ENCODE measurements at places on chromosomes 5 and 9.

DNA sequence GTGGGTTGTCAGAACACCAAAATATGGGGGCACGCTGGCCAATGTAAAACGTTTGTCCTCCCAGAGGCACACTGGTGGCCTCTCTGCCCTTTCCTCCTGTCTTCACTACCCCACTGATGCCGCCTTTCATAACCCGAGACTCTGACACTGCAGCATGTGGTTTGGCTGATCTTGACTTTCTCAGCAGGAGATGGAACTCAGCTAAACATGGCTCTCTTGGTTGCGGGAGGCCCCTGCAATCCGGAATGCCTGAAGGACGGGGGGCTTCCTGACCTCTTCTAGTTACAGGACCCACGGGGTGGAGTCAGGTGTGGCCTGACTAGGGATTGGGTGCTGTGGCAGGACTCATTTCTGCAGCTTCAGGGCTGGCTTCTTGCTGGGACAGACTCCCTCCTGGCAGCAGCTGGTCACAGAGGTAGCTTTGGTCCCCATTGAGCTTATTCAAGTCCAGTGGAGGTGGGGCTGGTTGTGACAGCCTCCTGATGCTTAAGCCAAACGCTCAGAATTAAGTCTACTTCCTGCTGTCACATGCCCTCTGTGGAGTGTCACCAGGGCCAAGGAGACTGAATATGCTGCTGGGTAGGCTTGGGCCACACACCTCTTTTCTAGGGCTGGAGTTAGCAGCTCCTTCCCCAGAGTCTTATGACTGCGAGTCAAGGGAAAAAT, 44.2 kb downstream of the NXNL2 start:
- DNase-seq, result no peak

- no peak for DNase-seq
Observed at GRCh38 chr9:35727676-35728040, 4.3 kb downstream of the TLN1 start.

DNA sequence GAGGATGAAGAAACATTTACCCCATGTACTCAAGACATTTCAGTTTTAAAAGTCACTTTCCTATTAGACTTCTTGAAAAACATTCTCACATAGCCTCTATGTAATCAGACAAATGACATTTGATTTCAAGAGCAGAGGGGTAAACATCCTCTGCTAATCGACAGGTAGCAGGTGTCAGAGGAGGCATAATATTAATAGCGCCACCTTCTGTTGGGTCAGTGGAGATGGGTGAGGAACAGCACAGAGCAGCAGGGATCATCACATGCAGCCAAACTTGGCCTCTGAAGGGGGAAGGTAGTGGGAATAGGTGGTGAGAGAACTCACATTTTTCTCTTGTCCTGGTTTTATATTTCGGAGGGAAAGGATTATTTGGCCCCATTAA, 3.3 kb upstream of the LSM11 start:
- peak; percentile 20 for DNase-seq

DNA sequence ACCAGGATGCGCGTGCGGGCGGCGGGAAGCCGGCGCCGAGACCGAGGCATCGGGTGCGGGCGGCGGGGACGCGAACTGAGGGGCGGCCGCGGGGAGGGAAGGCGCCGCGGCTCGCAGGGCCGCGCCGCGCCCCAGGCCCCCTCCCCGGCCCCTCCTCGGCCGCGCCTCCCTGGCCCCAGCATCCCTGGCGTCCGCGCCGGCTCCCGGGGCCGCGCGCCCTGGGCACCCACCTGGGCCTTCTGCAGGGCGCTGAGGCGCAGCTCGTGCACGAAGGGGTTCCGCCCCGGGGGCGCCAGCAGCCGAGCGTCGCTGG, 324 bp downstream of the LPCAT1 start:
- peak; percentile 25 for DNase-seq

DNA sequence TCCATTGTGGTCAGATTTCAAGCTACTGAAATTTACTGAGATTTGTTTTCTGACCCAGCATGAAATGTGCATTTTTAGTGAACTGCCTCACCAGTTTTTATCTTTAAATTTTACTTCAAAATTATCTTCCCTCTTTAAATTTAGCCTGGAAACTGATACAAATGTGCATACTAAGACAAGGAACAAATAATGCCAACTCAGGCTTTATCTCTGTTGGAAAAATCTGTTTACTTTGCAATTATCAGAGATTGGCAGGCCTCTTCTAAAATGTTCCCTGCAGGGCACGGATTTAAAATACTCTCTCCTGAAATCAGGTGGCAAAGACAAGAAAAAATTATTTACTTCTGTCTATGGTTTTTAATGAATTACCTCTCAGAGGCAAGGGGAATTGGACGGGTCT, 151.0 kb upstream of the PTCH1 start:
- DNase-seq, result peak; percentile 48

DNA sequence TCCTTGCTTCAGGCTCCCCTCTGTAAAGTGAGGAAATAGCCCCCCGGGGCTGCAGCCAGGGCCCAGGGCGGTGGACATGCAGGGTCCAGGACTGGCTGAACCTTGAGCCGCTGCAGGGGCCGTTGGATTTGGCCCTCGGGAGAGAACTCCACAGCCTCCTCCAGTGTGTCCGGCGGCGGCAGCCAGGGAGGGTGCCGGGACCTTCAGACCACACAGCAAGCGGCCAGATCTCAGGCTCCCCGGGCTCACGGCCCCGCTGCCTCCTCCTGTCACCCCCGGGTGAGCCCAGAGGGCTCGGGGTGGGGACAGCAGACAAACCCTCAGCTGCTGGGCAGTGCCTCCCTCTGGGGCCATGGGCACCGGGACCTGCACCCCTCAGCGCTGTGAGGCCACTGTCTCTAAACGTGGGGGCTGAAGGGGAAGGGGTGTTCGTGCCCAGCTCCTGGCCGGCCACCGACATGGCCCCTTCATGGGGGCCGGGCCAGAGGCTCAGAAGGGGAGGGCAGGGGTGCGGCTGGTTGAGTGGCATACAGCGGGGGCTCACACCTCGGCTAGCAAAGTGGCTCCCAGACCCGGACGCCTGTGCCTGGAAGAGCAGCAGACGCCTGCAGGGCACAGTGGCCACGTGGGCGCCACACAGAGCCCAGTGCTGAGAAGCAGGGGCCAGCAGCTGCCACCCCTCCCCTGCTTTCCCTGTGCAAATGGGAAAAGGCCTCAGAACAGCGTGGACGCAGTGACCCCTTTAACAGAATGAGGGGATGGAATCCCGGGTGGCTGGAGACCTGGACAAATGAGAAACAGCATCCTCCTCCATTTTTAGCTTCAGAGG, 19.7 kb downstream of the SLC9A3 start:
- no peak for DNase-seq

DNA sequence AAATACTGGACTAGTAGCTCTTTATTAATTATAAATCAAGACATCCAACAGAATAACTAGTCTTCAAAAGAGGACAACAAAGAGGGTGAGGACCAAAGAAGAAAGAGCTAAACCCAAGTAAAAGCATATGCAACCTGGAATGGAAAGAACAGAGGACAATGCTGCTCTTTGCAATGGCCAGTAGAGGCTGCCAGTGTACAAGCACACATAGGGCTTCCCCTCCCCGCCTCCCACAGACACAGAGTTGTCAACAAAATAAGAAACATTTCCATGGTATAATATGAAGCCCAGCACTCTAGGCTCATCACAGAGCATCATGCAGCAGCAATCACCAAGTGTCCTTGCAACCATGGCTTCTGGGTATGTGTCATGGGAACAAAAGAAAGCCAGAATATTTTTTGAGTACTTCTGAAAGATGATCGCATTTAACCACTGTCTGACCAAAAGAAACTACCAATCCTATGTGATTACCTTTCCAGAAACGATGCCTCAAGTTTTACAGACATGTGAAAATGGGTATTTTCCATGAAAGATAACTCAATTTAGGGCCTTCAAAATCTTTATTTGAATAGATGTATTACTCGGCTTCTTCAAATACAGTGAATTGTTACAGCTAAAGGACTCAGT, 58.1 kb downstream of the RFX3 start:
- peak; percentile 79 for DNase-seq

- no peak for DNase-seq
Observed at GRCh38 chr9:899440-900184, 58.1 kb downstream of the DMRT1 start.

DNA sequence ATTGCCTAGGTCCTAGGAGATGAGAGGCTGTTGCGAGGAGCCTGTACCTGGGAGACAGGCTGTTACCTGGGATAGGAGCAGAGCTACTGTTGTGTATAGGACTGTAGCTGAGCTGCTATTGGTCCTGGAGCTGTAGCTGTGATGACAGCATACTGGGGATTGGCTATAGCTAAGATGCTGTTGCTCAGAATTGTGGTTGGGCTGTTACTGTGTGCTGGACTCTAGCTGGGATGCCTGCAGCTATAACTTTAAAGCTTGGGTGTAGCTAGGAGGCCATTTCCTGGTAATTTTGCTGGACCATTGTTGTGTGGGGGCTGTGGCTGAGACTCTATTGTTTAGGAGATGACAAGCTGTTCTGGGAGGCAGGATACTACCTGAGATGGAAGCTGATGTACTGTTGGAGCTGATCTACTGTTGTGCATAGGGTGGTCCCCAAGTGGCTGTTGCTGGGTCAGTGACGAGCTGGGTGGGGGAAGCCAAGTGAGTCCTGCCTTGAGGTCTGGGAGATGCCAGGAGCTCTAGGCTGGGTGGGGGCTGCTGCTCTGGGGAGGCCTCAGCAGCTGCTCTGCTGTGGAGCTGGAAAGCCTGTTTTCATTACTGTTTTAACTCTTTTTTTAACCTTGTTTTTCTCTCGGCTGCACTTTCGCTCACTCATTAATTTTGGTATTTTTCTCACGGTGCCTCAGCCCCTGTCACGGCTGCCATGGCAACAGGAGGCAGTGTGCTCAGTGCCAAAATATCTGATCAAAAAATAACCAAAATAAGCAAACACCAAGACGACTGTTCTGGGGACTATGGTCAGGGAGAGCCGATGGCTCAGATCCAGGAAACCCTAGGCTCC, 3.0 kb upstream of the PCDH1 start:
- DNase-seq, result no peak

- DNase-seq, result peak; percentile 23
Observed at GRCh38 chr5:66717455-66718373, 121.5 kb downstream of the MAST4 start.

DNA sequence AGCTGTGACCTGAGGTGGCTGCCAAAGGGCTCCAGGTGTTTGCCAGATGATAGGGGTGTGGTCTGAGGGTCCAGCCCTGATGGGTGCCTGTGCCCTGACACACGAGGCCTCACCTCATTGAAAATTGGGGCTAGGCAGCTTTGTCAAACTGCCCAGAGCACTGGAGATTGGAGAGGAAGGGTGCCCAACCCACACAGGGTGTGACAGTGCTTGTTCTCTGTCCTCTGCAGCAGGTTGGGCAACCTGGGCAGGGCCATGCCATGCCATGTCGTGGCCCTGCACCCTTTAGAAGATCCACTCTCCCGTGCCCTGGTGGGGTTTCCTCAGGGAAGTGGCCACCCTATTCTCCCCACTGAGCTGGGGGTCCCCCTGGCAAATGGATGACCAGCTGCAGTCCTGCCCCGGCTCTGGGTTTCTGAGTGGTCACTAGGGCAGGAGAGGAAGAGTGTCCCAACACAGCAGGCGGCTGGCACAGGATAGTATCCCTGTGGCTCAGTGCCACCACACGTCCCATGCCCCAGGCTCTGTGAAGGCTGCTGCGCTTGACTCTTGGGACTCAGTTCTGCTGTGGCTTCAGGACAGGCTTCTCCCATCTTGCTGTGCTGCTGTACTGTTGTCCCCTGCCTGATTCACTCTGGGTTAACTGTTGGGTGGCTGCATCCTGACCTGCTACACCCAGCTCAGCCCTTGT, 100.8 kb upstream of the PITX1 start:
- no peak for DNase-seq

All from COR-L47 (cell line).